ENCODE measurements at places on chromosomes 11 and 22. TPM values are rescaled to one million over a fixed set of nuclear protein-coding genes. Genes with fewer than 3 reads are reported as not detected.

Gene F2
- not detected for total RNA-seq

Gene SOX6
- total RNA-seq: 2.1 TPM

Gene CYTH4
- total RNA-seq: 7.4 TPM

Gene STK33
- 4.1 TPM for total RNA-seq

Gene DGCR6L
- 27.0 TPM for total RNA-seq

Gene EI24
- 127 TPM for total RNA-seq

Gene NELL1
- total RNA-seq: not detected

Gene FGF4
- not detected for total RNA-seq

Gene OR52H1
- total RNA-seq: not detected

Gene FOLR1
- not detected for total RNA-seq

Gene TRPC6
- total RNA-seq: 0.96 TPM

Gene IL10RA
- 4.4 TPM for total RNA-seq

Gene NFRKB
- total RNA-seq: 18.5 TPM

Gene PIWIL4
- total RNA-seq: 6.7 TPM

Gene RAB3IL1
- total RNA-seq: 3.7 TPM

Gene P4HA3
- 0.85 TPM for total RNA-seq

Gene MYO18B
- total RNA-seq: 0.11 TPM

Gene HEPN1
- total RNA-seq: not detected

Gene MYRF
- 14.9 TPM for total RNA-seq

- no peak for DNase-seq
Measured at GRCh38 chr22:39894554-39895092, 1.1 kb upstream of the ENTHD1 start.

- DNase-seq: peak; percentile 63
Measured at GRCh38 chr11:134224710-134225664, 516 bp downstream of the VPS26B start.

DNA sequence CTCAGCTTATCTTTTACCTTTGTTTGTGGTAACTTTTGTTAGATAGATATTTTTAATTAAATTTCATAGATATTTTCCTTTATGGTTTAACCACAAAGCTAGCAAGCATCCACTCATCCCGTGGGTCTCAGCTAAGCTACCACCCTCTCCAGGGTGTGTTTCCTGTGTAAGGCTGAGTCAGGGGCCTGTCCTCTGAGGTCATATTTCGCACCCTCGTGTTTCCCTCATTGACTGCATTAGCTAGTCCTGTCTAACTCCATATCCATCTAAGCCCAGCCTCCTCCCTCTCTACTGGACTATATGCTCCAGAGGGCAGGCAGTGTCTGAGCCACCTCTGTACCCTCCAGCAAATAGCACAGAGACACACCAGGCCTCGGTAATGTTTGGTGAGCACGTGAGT is 16.7 kb downstream of the XRRA1 start:
- no peak for DNase-seq

DNA sequence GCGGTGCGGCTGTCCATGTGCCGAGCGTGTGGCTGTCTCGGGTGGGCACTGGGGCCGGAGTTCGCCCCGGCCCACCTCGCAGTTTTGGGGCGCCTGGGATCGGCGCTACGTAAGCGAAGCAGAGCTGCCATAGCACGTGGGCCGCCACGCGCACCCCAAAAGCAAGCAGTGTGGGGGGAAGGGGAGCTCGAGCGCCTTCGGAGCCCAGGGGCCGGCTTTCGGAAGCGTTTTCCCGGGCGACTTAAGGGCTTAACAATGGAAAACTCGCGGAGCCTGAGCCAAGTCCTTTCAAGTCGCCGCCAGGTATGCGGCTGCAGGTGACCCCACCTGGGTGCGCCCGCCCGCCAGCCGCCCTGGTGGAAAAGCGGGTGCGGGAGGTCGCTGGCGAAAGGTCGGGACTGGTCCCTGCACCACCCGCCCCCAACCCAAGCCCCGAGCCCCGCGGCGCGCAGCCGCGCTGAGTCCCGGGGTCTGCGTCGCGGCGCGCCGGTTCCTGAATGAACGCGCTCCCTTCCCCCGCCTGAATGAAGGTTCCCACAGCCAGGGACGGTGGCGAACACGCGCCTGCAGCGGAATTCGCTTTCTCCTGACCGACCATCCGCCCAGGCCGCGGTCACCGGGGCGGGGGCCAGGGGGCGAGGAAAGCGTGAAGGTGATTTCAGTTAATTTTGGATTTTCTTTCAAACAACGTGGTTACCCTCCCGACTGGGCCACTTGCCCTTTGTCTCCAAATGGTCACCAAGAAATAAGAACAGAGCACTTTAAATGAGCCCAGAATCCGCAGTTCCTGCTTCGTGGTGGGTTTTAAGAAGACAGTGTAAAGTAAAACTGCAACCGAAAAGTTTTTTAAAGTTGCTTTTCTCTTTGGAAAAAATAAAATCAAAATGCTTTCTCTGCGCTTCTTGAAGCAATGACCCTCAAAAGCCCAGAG is 2.8 kb upstream of the CCND1 start:
- DNase-seq: peak; percentile 74

- no peak for DNase-seq
Measured at GRCh38 chr11:85774256-85775101, 36.5 kb downstream of the SYTL2 start.

DNA sequence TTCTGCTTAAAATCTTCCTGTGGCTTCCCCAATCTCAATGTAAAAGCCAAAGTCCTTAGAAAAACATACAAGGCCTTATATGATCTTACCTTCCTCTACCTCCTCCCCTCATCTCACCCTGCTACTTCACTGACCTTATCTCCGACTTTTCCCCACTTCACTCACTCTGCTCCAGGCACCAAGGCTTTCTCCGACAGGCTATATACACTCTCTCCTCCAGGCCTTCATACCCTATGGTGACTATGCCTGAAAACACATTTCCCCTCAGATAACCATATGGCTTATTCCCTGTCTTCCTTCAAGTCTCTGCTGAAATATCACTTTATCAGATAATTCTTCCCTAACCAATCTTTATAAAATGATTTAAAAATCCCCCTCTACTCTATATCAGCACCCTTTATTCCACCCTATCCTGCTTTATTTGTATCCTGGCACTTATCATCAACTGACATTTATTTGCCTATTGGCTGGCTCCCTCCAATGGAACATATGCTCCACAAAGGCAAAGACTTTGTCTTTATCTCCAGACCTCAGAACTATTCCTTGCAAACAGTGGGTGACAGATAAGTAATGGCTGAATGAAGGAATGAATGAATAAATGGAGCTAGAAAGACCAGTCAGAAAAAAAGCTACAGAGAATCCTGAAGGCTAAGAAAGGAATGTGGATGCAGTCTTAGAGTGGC is 52.7 kb downstream of the PAK1 start:
- DNase-seq: no peak

DNA sequence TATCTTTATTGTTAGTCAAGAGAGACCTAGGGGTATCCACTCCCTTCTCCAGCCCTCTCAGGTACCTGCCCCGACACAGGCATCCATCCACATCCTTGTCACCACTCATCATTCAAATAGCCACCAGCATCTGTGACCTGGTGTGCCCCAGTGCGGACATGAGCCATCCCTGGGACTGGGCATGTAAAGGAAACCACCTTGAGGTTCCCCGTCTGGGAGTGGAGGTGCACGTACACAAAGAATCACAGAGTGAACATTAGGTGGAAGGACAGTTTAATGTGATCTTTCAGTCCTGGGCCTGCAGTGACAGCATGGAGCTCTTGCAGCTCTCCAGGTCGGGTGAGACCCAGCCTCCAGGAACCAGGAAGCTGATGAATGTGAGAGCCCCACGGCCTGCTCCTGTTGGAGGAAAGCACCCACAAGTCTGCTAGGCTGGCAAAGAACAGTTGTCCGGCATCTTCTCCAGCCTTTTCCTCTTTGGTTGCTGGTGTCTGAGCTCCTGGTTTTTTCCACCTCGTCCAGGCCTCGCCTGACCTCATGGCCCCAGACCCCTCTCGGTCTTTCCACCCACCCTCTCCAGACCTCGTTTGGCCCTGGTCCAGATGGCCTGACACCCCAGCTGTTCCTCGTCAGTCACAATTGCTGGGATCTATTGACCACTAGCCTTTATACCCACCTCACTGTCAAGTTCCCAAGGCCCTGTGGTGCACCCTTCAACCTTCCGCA is 16.5 kb downstream of the PSMD13 start:
- no peak for DNase-seq

- no peak for DNase-seq
Measured at GRCh38 chr11:36748836-36749235, 150.8 kb upstream of the RAG2 start.

- peak; percentile 87 for DNase-seq
Measured at GRCh38 chr11:70627219-70627618, 228.9 kb downstream of the CTTN start.

GRCh38 chr11:80122211-80122610 is 681.4 kb upstream of the TENM4 start:
- no peak for DNase-seq

GRCh38 chr11:17859552-17859951 is 125.0 kb downstream of the KCNC1 start:
- no peak for DNase-seq

- no peak for DNase-seq
Measured at GRCh38 chr11:47137476-47137875, 39.2 kb downstream of the ARFGAP2 start.

- DNase-seq: no peak
Measured at GRCh38 chr22:19843857-19844376, 10.8 kb downstream of the GNB1L start.

DNA sequence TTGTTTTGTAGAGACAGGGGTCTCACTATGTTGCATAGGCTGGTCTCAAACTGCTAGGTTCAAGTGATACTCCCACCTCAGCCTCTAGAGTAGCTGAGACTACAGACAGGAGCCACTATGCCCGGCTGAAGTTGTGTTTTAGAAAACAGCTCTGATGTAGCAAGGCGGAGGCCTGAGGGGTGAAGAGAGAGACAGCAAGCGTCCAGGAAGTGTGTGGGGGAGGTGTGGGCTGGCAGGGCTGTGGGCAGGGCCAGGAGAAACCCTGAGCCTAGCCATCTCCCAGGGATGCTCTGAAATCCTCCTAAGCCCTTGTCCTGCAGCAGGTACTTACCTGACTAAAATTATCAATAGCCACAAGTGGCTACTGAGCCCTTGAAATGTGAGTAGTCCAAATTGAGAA is 16.1 kb upstream of the RPS3 start:
- DNase-seq: no peak

DNA sequence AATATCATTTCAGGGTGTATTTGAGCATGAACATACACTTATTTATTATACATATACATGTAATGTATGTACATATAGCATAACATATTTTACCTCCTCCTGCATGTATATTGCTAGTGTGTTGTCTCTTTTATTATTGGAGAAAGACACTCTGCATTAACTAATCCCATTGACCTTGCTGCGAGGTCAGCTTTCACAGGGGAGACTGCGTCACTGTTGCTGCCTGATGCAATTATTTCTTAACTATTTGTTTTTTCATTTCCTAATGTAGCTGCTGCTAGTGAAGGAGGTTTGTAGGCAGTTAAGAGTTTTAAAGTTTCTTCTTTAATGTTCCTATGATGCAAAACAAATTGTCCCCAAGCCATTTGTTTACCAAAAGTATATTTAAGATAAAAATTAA is 185.4 kb upstream of the CNTN5 start:
- no peak for DNase-seq

- no peak for DNase-seq
Measured at GRCh38 chr11:82969811-82970210, 68.3 kb downstream of the DDIAS start.

GRCh38 chr22:34281738-34282137 is 361.5 kb upstream of the LARGE1 start:
- DNase-seq: no peak

DNA sequence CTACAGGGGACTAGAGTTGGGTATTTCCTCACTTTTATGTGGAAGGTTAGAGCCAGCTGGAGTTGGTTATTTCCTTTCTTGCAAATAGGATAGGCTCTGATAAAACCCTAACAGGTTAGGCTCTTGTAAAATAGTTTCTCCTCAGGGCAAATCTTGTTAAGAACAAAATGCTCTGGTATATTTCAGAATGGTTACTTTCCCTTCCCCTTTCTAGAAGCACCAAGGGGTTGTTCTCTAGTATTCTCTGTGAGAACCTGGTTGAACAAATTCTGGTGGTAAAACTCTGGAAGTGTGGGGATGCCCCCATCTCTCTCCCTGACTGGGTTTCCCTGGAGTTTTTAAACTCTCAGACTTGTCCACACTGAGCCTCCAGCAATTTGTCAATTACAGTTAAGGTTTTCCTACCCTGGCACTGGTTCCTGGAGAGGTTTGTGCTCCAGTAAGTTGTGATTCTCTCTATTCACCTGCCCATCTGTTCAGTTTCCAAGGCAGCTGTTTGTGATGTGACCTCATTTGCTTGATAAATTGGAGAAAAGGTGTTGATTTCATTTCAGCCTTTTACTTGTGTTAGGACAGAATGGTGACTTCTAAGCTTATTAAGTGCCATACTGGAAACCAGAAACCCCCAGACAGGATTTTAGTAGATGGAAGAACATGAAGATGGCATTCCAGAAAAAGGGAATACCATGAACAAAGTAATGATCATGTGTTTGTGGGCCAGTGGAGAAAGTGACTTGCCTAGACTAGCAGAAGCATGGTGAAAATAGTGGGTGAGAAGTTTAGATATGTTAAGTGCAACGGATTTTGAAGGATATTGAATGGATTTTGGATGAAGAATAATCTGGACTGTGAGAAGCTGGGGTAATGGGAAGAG is 64.6 kb downstream of the EXT2 start:
- no peak for DNase-seq

DNA sequence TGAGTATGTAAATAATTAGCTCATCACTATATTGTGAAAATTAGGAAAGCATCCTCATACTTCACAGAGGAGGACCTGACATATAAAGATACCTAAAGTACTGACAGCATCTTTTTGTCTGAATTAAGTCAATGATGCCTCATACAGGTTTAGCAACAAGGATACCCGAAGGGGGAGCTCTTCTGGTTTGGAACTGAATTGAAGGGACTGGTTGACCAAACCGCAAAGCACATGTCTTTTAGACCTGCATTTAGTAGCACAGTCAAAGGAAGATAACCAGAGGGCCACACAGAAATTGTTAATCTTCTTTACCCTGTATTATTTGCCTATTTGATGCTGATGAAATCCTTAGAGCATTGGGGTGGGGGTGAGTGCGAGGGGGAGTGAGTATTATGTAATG is 12.9 kb upstream of the WT1 start:
- no peak for DNase-seq

- DNase-seq: no peak
Measured at GRCh38 chr11:121657146-121657545, 204.4 kb upstream of the SORL1-AS1 start.

GRCh38 chr11:40204228-40204627 is 1255.2 kb downstream of the LRRC4C start:
- no peak for DNase-seq

DNA sequence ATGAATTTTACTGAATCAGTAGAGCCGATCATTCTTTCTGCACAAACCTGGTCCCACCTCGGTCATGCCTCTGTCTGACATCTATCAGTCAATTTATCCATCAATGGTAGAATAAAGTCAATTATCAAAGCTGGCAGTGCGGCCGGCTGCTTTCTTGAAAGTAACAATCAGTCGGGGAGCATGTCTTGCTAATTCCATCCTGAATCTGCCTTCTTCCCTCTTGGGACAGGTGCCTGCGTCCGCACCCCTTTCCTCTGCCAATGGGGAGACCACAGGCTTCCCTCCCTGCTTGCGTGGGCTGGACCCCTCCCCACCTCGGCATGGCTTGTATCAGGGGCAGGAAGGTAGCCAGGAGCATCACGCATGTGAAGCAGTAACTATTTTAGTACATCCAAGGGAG is 962.9 kb downstream of the BRD1 start:
- no peak for DNase-seq
